ENCODE measurements at places on chromosomes 6 and 20. TPM values are rescaled to one million over a fixed set of nuclear protein-coding genes. Genes with fewer than 3 reads are reported as not detected.

GRCh38 chr20:37990571-37991151 is 42.6 kb downstream of the TTI1 start:
- H3K4me3 ChIP-seq, result no peak overlapping the region
- no peaks in the 10 kb centered on the region for H3K27me3 ChIP-seq
- peaks cover 30% of the 10 kb centered on the region for H3K4me1 ChIP-seq
- H3K36me3 ChIP-seq, result peaks cover 14% of the 10 kb centered on the region

DNA sequence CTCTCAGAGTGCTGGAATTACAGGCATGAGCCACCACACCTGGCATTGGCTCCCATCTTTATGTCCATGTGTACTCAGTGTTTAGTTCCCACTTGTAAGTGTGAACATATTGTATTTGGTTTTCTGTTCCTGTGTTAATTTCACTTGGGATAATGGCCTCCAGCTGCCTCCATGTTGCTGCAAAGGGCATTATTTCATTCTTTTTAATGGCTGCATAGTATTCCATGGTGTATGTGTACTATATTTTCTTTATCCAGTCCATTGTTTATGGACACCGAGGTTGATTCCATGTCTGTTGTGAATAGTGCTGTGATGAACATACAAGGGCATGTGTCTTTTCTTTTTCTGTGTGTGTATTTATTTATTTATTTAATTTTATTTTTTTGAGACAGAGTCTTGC is 47.7 kb downstream of the MYO6 start:
- H3K4me3 ChIP-seq, result no peak overlapping the region
- H3K4me1 ChIP-seq, result peaks cover 15% of the 10 kb centered on the region
- H3K27me3 ChIP-seq, result no peaks in the 10 kb centered on the region

Gene UNC93A
- not detected for total RNA-seq

Gene IRF4
- under 0.01 TPM for total RNA-seq

Gene CFB
- total RNA-seq, result 26.8 TPM

Gene MOG
- not detected for total RNA-seq

All from osteoblast (primary cell).